ENCODE measurements at places on chromosomes 7 and 10.

GRCh38 chr10:98361131-98362025 is 53.6 kb downstream of the PYROXD2 start:
- DNase-seq: peak; percentile 55

GRCh38 chr10:9111976-9112375 is 1057.5 kb downstream of the GATA3 start:
- no peak for DNase-seq

DNA sequence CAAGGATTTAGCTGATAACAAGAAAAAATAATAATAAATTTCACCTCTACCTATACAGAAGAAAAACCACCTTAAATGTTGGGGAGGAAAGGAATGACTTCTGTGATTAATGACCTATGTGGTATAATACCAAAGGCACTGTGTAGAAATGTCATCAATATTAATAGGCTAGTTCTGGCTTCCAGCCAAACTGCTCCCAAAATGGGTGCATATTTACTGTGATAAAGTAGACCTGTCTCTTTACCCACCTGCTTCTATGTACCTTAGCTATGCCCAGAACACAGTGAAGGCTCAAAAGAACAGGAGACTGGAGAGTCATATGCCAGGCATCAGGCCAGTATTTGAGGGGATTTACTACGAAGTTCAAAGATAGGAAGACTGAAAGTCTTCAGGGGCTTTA is 76.0 kb downstream of the ATE1 start:
- DNase-seq: no peak

DNA sequence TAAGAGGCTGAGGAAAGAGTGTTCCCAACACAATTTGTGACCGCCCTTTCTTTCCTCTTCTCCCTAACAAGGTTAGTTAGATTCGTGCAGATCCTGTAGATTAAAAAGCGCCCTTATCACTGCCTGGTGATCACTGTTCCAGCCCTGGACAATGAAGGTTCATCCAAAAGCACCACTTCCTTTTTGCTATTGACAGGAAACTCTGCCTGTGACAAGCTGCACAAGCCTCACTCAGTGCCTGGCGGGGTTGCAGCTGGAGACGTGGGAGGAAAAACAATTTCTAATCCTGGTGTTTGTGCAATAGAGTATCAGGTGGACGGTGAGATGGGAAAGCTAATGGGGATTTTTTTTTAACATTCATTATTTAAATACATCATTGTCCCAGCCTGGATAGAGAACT is 105.9 kb upstream of the CAV2 start:
- no peak for DNase-seq

DNA sequence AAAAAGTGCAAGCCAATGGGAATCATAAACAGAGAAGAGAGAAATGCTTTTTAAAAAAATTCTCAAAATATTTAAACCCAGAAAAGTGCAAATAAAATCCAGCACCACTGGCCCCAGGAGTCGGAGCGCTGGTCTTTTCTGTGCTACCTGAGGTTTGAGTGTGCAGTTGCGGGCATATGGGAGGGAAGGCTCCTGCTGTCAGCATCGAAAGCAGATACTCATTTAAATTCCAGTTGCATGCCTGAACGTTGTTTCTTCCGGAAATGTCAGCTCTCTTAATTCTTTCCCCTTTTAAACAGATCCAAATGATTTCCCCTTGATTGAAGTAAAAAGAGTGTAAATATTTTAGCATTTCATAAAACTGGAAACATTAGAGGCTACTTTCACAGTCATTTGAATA is 240.5 kb upstream of the GPR26 start:
- DNase-seq: no peak

DNA sequence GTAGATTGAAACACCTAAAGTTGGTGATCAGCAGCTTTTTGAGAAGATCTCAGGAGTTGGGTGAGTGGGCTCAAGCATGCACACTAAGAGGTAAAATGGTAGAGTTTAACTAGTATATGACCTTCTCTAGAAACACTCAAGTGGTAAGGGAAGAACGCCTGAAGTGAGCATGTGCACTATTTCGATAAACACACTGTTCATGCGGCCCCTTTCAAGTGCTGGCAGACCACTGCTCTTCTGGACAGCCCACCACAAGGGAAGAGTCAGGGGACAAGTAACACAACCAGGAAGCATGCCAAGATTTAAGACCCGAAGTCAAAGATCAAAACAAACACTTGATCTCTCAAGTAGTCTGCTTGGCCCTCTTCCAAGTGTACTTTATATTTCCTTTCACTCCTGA is 519.5 kb upstream of the ZWINT start:
- no peak for DNase-seq

- DNase-seq: no peak
Observed at GRCh38 chr7:55381696-55382095, 16.6 kb downstream of the LANCL2 start.

GRCh38 chr10:127125331-127125730 is 71.1 kb downstream of the INSYN2A start:
- DNase-seq: no peak

DNA sequence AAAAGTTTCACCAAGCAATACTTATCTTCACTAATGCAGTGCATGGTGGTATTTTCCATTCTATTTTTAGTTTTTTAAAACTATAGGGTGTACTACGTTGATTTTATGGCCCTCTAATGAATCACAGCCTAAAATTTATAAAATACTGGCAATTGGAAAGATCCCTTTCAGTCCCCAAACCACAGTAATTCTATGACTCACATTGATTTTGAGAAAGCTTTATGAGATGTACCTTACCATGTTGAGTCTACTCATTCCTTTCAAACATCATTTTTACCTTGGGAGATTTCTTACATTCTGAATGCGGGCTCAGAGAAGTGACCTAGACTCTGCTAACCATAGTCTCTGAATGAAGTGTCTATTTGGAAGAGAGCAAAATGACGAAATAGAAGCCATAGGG is 141.6 kb downstream of the GPR85 start:
- DNase-seq: no peak

DNA sequence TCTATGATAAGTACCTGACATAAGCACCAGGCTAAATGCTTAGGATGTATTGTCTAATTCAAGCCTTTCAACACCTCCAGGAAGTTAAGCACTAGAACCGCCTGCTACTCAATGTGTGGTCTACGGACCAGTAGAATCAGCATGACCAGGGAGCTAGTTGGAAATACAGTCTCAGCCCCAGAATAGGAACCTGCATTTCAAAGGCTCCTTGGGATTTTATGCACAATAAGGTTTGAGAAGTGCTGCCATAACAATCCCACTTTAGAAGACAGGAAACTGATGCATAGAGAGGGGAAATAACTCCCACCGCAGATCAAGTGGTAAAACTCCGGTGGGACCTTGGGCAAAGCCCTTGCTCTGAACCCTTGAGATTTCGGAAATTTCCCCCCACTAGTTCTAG is 8.8 kb upstream of the DUSP5 start:
- DNase-seq: no peak

- DNase-seq: no peak
Observed at GRCh38 chr7:24368161-24368560, 84.2 kb downstream of the NPY start.

- no peak for DNase-seq
Observed at GRCh38 chr7:159147687-159148086, 3.0 kb upstream of the VIPR2 start.

DNA sequence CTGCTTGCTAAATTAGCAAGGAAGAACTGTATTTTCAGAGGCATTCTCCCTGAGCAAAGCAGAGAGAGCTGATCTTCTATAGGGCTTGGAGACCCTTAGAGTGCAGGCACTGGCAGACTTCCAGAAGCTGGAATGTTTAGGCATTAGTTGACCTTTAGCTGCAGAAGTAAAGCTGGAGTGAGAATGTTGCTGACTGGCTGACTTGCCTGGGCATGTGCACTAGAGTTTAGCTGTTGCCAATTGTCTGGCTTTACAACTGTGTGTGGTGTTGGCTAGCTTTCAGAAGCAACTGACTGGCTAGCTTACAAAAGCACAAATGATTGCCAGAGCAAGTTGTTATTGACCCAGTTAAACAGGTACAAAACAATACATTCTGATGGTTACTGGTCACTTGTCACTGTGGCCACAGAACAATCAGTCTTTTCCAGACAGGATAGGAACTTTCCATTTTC is 25.1 kb downstream of the FAM13C start:
- no peak for DNase-seq

DNA sequence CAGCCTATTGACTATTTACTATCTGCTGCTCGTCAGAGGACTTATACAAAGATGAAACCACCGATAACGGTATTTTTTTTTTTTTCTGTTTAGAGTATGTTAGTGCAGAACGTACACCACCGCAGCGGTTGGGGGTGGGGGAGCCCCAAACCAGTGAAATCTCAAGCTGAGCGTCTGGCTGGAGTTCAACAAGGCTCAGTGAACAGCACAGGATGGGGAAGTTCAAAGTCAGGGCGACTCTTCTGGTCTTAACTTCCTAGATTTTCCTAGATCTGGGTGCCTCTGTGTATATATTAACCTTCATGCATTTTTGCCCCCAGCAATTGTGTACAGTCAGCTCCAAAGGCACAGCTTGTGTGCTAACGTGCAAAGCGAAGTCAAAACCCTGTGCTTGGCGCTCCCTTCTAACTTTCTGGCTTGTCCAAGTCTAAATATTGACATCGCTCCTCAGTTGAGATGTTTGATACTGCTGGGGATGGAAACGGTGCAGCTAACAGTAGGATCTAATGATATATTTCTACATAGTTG is 1.1 kb downstream of the RHOBTB1 start:
- DNase-seq: peak; percentile 44

GRCh38 chr10:25934621-25935139 is 651 bp downstream of the MYO3A start:
- DNase-seq: peak; percentile 47

- DNase-seq: no peak
Observed at GRCh38 chr10:71494980-71495381, 98.3 kb downstream of the CDH23 start.

DNA sequence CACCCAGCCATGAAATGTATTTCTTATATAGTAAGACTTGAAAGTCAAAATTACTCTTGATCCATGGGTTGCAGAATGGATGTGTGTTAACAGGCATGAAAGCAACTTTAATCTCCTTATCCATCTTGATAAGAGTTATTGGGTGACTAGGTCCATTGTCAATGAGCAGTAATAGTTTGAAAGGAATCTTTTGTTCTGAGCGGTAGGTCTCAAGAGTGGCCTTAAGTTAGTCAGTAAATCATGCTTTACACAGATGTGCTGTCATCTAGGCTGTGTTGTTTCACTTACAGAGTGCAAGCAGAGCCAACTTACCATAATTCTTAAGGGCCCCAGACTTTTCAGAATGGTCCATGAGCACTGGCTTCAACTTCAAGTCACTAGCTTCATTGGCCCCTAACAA is 51.2 kb downstream of the KIAA1549 start:
- DNase-seq: no peak

GRCh38 chr7:37393476-37393875 is 55.2 kb downstream of the ELMO1 start:
- DNase-seq: no peak
